Transverse colon (tissue), 4 donors: ENCODE measurements at places on chromosomes 6 and 20. TPM values are rescaled to one million over a fixed set of nuclear protein-coding genes. Genes with fewer than 3 reads are reported as not detected.

DNA sequence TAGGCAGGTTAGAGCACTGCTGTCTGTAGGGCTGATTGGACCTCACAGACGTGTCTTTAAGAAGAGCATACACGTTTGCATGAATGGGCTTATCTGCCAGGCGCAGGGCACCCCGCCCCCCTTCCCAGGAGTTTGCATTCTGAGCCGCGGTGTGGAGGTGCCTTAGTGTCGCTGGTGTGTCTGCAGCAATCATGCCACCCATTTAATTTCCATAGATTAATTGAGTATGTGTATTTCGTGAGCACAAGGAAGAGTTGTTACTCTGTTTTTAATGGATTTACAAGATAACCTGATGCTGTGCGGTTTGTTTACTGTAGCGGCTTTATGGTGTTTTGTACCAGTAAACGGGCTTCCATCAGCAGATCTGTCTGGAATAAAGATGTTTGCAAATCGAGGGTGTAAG lies 107.7 kb downstream of the ZDHHC14 start:
- DNase-seq: no peak

GRCh38 chr20:48698507-48699267 lies 129.1 kb downstream of the PREX1 start:
- DNase-seq: no peak

GRCh38 chr6:158382491-158382890 lies 70.2 kb downstream of the TULP4 start:
- DNase-seq: no peak

GRCh38 chr6:167711211-167711610 lies 115.5 kb upstream of the AFDN start:
- DNase-seq: no peak

DNA sequence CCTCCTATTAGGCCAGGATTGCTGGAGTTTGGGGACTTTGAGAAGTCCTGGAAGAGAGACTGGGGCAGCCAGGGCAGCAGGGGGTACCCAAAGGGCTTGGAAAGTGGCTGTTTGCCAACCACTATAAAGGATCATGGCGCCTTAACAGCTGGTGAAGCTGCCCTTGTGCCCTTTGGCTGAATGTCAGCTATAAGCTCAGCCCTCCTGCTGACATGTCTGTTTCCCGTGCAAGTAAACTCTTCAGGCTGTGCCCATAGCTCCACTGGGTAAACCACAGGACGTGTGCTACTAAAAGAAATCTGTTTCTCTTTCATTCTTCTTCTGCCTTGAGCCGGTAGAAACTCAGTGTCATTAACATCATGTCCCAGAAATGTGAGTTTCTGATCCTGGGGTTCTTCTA lies 97.3 kb downstream of the CAP2 start:
- DNase-seq: no peak

GRCh38 chr6:15429141-15430110 lies 183.6 kb downstream of the JARID2 start:
- DNase-seq: no peak

- DNase-seq: no peak
Observed at GRCh38 chr6:157569543-157569942, 188.6 kb downstream of the ZDHHC14 start.

Gene RIPOR2
- 7.5 TPM for total RNA-seq

Gene C6orf52
- not detected for total RNA-seq

Gene RIMS4
- total RNA-seq: 1.1 TPM

GRCh38 chr6:22208026-22208425 lies 88.8 kb downstream of the PRL start:
- no peak for DNase-seq

Gene HLA-DMA
- 40.4 TPM for total RNA-seq

DNA sequence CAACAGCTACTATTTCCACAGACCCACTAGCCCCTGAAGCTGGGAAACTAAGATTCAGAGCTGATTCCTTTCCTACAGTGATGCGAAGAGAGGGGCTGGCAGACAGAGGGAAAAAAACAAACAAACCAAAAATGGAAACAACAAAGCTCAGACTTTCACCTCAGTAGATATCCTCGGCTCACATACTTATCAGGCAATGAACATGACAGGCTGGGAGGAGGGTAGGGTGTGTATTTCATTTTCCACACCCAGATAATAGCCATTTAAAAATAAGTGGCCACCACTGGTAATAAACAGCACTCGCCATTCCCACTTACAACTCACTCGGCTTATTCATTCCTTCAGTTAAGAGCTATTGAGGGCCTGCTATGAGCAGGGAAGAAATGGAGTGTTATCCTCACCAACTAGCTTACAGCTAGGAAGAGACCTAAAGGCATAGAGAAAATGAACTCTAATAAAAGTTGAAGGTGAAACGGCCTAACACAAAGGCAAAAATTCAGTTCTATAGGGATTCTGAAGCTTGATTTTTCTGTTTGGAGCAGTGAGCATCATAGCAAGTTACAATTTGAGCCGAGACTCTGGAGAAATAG lies 32.0 kb upstream of the SPTLC3 start:
- no peak for DNase-seq

Gene CGA
- not detected for total RNA-seq

- DNase-seq: no peak
Observed at GRCh38 chr20:58407966-58408557, 19.0 kb downstream of the VAPB start.
